Stimulated activated CD4-positive, alpha-beta T cell treated with anti-CD3 and anti-CD28 coated beads, Interleukin-4, amount 100 ng/mL, for 4 hours (primary cell): ENCODE measurements at places on chromosomes 11 and 22.

- no peak for DNase-seq
Measured at GRCh38 chr11:63501236-63501635, 4.6 kb upstream of the LGALS12 start.

GRCh38 chr11:126214441-126214840 lies 2.9 kb downstream of the FAM118B start:
- no peak for DNase-seq

DNA sequence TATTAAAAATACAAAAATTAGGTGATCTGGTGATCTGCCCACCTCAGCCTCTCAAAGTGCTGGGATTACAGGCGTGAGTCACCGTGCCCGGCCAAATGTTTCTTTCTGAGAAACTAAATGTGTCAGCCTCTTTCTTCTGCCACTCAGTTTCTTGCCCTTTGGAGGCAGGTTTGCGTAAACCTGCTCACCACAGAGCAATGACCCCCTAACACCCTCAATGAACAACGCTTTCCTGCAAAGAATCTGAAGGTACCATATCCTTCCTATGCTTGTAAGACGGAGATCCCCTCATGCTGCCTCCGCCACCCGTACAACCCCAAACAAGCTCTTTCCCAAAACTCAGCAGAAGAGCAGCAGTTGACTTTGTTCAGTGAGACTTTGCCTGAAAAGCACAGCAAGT lies 38.7 kb upstream of the TTLL12 start:
- no peak for DNase-seq

GRCh38 chr22:44719586-44720368 lies 17.8 kb downstream of the PRR5 start:
- no peak for DNase-seq

GRCh38 chr11:9550191-9550628 lies 23.3 kb upstream of the WEE1 start:
- DNase-seq: no peak

GRCh38 chr22:49936973-49937757 lies 18.7 kb downstream of the CRELD2 start:
- no peak for DNase-seq

DNA sequence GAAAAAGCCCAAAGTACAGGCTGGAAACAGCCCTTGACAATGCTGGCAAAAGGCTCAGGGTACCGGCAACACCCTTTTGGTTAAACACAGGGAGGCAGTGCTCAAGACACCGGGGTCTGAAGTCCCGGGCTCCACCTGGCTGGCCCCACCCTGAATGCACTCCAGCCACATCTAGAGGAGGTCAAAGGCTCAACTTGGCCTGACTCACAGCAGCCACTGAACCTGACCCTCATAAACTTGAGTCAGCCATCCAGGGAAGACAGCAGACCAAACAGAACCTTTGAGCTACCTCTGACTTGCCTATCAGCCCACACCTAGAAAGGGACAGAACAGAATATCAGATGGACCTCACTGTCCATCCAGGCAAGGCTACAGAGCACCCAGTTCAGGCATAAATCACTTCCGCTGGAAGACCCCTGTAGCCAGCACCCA lies 3.8 kb downstream of the CFL1 start:
- no peak for DNase-seq

DNA sequence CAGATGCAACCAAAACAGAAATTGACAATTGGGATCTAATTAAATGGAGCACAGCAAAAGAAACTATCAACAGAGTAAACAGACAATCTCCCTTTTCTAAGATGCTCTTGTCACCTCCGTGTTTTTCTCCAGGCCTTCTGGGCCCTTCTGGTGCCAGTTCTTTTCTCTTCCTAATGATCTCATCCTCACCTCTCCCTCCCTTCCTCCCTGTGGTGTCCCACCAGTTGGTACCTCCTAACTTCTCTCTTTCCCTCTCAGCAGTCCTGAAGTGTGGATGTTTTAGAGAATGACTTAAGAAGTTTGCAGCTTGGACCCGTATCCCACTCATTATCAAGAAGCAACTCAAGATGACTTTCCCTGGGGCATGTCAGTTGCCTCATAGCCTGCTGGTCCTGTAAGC lies 6.4 kb downstream of the APOBEC3H start:
- no peak for DNase-seq

GRCh38 chr22:32967386-32968101 lies 90.6 kb downstream of the SYN3 start:
- no peak for DNase-seq

DNA sequence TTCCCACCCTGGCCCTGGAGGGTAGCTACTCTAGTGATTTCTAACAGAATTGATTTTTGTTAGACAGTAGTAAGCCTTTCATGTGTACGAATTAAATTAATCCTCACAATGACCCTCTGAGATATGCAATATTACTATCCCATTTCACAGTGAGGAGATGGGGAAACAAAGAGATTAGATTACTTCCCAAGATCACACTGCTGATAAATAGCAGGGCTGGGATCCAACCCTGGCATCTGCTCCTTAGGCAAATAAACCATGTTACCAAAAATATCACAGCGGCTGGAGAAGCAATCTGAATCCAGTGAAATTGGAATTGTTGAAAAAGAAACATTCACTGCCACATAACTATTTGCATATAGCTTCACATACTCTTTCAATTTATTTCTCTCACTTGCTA lies 12.8 kb upstream of the CAVIN3 start:
- DNase-seq: no peak

DNA sequence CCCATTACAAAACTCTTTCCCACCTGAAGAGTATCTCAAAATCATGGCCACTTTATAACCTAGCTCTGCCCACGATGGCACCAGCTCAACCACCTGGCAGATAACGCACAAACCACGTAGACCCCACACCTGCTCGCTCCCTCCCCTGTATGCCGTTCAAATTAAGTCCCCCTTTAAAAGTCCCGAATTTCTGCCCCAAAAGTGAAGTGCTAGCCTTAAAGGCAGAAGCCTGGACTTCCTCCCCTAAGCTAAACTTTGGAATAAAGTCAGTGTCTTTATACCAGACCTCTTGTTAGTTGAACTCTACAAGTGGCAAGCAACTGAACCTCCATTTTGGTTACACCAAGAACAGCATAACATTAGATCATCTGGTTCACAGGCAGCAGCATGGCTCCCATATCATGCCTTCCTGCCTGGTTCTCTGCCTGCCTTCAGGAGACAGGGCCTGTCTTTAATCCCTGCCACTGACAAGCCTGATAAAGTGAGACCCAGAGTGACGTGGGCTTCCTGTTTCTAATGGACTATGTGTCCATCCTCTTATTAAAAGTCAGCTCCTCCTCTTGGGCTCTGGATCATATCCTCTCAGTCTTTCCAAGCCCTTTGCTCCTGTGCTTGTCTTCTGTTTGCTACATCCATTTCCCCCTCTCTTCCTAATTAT lies 32.6 kb upstream of the NNMT start:
- DNase-seq: no peak

DNA sequence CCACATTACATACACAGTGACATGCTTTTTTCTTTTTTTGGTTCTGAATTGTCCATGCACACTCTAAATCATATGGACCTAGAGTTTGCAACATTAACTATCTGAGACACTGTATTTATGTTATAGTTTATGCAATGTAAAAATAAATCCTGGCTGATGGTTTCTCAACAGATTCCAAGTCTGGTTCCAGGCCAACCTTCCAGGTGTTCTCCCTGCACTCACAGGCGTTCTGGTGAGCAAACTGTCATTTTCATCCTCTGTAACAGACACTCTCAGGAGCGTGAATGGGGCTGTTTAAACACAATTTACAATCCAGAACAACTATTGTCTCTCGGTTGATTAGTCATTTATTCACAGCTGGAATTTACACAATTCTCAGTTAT lies 36.5 kb upstream of the ANKK1 start:
- DNase-seq: no peak

GRCh38 chr11:114153224-114153623 lies 93.7 kb downstream of the ZBTB16 start:
- DNase-seq: no peak

GRCh38 chr11:46642627-46643335 lies 25.4 kb downstream of the ATG13 start:
- no peak for DNase-seq

DNA sequence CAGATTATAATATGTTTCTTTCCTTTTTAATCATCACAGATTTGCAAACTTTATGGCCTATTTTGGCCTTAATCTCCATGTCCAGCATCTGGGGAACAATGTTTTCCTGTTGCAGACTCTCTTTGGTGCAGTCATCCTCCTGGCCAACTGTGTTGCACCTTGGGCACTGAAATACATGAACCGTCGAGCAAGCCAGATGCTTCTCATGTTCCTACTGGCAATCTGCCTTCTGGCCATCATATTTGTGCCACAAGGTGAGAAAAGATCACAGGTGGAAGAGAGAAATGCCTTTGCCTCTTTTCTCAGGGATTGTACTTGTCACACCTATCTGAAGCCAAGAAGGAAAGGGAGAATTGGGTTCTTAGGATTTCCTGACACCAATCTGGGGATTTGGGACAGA lies 36.9 kb downstream of the SLC22A9 start:
- no peak for DNase-seq

- DNase-seq: no peak
Measured at GRCh38 chr11:107606141-107606540, 15.2 kb downstream of the ELMOD1 start.

DNA sequence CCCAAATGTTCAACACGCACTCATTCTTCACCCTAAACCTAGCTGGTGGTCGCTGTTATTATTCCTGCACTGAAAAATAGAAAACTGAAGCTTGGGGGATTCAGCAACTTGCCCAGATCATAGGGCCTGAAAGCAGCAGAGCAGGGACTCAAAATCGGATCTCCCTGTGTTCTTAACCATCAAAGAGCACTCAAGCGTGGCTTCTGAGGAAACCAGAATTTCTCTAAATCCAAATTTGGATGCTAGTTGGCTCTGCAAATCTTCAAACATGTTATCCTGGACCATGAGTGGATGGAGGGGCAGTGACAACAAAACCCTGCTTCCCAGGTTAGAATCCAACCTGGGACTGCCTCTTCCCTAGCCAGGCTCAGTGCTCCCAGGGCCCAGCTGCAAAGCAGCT lies 11.6 kb upstream of the ARAP1 start:
- DNase-seq: no peak

GRCh38 chr22:36088292-36088691 lies 59.7 kb upstream of the RBFOX2 start:
- no peak for DNase-seq

- no peak for DNase-seq
Measured at GRCh38 chr11:844693-845644, 2.3 kb downstream of the TSPAN4 start.

DNA sequence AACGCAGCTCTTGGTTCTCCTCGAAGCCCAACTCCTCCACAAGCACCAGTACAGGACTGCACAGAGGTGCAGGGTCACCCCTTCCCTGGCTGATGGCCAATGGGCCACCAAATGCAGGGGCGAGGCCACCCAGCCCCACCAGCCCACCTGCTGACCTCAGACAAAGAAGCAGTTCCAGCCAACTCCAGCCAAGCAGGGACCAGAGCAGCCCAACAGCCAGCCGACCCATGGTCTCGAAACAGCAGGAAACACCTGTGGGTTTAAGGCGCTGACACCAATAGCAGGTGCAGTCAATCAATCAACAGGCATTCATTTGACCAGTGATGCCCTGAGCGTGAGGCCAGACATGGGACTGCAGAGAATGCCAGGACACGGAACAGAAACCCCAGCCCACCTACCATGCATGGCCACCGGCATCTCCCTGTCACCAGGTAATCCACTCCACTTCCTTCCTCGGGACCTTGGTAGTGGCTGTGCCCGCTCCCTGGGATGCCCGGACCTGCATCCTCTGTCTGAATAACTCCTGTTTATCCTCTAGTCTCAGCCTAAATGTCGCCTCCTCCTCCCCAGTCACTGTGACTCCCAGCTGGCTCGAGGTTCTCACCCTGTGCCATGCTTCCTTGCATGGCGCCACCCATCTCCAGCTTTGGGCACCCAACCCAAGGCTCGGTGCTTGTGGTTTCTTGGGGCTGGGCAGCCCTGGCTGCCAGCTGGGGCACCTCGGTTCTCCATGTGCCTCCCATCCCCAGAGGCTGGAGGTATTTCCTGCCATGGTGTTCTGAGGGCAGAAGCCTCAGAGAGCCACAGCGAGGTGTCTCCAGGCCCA lies 1475.4 kb downstream of the BRD1 start:
- DNase-seq: no peak
